ENCODE measurements at places on chromosomes 7 and 10.

DNA sequence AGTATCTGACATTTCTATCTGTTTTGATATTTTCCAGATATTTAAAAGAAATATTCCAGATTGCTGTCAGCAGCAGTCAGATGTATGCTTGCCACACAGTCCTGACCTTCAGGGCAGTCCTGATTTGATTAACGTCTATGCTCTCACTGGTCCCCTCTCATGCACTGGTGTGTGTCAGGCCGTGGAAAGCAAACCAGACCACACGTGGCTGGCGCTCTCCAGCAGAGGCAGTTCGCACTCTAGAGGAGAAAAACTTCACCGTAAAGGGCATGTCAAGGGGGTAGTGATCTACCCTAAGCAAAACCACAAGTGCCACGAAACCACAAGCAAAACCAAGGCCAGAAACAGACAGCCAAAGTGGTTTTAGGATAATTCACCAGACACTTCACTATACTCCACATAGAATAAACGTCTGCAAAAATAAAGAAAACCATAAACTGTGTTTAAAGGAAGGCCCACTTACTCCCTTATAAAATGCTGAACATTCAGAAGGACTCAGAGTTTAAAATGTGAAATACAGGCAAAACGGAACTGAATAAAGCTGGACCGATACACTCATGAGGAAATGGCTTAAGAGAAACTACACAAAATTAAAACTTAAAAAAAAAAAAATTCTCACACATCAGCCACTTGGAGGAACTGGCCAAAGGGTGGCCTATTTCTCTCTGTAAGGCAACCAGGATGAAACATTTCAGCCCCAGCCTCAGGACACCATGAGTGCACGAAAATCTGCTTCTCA is 26.4 kb downstream of the PARP12 start:
- peak; percentile 99 for DNase-seq

- DNase-seq: no peak
Observed at GRCh38 chr10:119078422-119079179, 2.0 kb downstream of the EIF3A start.

DNA sequence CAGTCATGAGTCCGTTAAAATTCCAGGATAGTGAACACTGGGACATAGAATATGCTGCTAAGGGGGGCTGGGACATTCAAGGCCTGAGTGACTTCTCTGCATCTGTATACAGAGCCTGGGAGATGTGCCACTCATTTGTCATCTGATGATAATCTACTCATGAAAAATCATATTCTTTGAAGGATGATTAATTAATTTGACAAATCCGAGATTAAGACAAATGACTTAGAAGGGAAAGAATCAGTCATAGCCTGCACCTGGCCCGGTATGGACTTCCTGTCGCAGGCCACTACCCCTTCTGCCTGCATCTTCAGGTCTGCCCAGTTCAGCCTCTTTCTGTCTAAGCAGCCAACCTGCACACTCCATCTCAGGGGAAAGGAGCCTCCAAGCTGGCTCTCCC is 18.8 kb upstream of the FAM170B start:
- DNase-seq: no peak

DNA sequence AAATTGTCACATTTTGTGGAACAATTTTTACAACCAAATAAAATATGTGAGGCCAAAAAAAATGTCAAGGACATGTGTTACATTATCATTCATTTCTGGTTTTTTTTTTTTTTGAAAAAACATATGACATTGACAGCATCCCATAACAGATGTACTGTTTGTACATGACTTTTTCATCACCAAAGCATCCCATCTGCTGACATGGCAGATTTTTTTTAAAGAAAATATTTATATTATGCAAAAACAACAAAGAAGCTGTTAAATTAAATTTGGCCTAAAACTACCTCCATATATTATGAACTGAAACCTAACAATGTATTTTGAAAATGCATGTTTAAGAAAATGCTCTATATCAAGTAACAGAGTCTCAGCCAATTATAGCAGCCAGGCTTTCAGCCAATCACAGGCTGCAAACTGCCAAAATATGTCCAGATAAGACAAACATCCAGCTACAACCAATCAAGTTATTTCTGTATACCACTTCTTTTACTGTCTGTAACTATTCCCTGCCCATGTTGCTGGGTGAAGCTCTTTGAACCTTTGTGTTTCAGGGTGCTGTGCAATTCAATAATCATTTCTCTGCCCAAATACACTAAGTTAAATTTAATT is 1111.8 kb downstream of the GRM8 start:
- no peak for DNase-seq

DNA sequence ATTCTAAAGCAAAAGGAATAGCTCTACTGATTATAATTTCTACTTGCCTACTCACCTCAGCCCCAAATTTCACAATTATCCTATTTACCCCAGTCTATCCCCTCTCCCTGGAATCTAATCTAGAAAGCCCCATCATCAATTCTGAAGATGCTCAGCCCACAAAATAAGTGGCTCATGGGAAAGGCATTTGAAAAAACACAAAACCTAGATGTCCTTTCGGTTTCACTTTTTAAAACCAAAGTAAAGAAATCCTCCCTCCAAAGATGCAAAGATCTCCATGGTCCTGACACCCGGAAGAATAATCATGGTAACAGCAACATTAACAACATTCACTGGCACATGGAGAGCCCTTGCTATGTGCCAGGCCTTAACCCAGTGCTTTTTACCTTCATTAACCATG is 224.8 kb downstream of the FGFR2 start:
- DNase-seq: no peak

- no peak for DNase-seq
Observed at GRCh38 chr7:23242321-23242720, 4.3 kb upstream of the GPNMB start.

DNA sequence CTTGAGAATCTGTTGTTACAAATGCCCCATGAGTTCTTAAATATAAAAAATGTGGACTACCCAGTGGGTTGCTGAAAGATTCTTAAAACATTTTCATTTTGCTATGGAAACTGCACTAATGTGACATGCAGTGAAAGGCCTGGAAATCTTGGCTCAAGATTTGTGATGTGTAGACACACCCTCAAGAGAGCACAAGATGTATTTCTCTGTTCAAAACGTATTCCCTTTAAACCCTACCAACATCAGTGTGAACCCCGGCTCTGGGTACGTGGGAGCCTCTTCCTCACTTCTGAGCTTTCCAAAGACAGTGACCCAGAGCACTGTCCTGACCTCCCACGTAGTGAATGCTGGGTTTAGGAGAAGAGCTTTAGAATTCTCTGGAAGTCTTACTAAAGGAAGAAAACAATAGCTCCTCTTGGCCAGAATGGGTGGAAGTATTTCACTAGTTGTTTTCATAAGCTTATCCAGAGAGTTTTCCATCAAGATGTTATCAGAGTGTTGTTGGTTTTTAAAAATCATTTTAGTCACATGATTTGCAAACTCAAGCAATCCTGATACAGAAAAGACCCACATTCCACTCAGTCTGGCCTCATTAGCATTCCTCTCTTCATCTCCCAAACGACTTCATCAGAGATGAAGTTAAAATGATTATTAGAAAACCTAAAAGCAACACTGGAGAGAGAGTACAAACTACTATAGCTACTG is 81.5 kb upstream of the AFAP1L2 start:
- no peak for DNase-seq

GRCh38 chr10:4984971-4985594 is 18.6 kb downstream of the AKR1C2 start:
- no peak for DNase-seq
